Transverse colon (tissue), 4 donors: ENCODE measurements at places on chromosomes 1 and 21.

- no peak overlapping the region for H3K4me3 ChIP-seq
- no peaks in the 10 kb centered on the region for H3K4me1 ChIP-seq
- no peaks in the 10 kb centered on the region for H3K27me3 ChIP-seq
- H3K27ac ChIP-seq: no peak overlapping the region
- no peaks in the 10 kb centered on the region for H3K36me3 ChIP-seq
These were observed 74.2 kb downstream of the PTPN14 start for GRCh38 chr1:214476986-214477870.

GRCh38 chr1:156233426-156234127 lies 8.4 kb upstream of the BGLAP start:
- no peak overlapping the region for H3K27ac ChIP-seq
- H3K36me3 ChIP-seq: no peaks in the 10 kb centered on the region
- H3K27me3 ChIP-seq: no peaks in the 10 kb centered on the region
- no peaks in the 10 kb centered on the region for H3K4me1 ChIP-seq
- no peak for DNase-seq

- no peak overlapping the region for H3K27ac ChIP-seq
- DNase-seq: no peak
These were observed 160.7 kb downstream of the SDCCAG8 start for GRCh38 chr1:243416495-243416894.

DNA sequence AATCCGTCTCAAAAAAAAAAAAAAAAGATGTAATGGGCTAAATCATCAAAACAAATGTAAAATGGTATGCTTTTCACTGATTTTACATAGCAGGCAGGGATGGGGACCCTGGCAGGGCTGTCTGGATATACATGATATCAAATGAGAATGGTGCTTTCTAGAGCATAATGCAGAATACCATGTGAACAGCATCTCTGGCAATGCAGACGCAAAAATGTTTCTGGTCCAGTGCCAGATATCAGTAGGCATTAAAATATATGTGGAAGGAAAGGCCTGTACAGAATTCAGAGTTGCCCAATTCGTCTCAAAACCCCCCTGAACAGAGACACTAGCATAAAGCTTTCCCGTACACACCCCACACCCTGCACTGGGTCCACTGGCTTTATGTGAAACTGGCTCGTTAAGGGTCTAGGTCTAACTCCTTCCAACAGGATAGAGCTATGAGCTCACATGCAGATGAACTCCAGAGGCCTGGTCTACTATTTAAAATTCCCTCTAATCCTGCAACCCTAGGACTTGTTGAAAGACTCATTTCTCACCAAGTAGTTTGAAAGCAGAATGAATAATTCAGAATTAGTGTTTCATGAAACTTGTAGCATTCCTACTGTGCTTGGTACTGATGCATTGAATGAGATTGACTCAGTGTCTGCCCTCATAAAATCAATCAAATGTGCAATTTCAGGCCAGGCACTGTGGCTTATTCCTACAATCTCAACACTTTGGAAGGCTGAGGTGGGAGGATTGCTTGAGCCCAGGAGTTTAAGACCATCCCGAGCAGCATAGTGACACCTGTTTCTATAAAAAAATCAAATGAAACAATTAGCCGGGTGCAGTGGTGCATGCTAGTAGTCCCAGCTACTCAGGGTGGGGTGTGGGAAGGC lies 2.6 kb upstream of the MYSM1 start:
- H3K4me1 ChIP-seq: peaks cover 12% of the 10 kb centered on the region
- no peak overlapping the region for H3K27ac ChIP-seq
- no peaks in the 10 kb centered on the region for H3K27me3 ChIP-seq
- no peak for DNase-seq
- H3K4me3 ChIP-seq: no peak overlapping the region
- H3K36me3 ChIP-seq: no peaks in the 10 kb centered on the region

- H3K27ac ChIP-seq: no peak overlapping the region
- no peak for DNase-seq
- no peaks in the 10 kb centered on the region for H3K36me3 ChIP-seq
- H3K4me3 ChIP-seq: no peak overlapping the region
- no peaks in the 10 kb centered on the region for H3K4me1 ChIP-seq
These were observed 28.4 kb downstream of the ZNF281 start for GRCh38 chr1:200381256-200381984.
